ENCODE measurements at places on chromosomes 3 and 15. TPM values are rescaled to one million over a fixed set of nuclear protein-coding genes. Genes with fewer than 3 reads are reported as not detected.

- no peak for DNase-seq
These were observed 316.2 kb upstream of the THRB start for GRCh38 chr3:24810881-24811280.

- no peak for DNase-seq
These were observed 113.5 kb downstream of the SEC22A start for GRCh38 chr3:123315271-123315595.

DNA sequence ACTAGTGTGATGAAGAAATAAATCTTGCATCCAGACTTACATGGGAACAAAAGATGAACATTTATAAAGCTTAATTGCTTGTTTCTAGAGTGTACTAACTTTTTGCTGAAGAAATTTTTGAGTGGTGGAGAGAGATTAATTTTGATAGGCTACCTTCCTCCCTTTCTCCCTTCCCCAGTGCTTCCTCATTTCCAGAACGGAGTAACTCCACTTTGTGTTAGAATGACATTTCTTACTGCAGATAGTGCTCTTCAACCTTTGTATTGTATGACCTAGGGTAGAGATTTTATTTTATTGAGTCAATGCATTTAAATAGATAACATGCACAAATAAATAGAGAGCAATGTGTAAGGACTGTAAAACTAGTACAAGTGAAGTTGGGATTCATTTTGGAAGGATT, 1.9 kb downstream of the ATP1B3 start:
- DNase-seq: no peak

DNA sequence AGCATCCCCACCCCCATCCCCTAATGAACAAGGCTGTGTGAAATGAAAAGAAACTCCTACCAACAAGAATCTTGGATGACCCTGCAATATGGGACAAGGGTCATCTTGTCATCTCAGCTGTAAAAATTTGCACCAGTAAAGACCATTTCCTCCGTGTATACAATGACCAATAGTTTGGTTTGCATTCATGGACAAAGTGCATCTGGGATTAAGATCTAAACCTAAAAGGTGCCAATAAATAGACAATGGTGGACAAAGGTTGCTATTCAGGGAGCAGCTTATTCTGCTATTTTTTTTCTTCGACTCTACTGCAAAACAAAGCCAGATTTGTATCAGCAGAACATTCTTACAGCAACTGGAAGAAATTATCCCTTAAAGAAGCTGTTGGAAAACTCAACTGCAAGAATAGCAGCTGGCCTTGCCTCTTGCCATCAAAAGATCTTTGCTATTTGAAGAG, 8.0 kb downstream of the MGLL start:
- DNase-seq: no peak

- DNase-seq: no peak
These were observed 50.6 kb upstream of the ULK4 start for GRCh38 chr3:42012383-42012934.

DNA sequence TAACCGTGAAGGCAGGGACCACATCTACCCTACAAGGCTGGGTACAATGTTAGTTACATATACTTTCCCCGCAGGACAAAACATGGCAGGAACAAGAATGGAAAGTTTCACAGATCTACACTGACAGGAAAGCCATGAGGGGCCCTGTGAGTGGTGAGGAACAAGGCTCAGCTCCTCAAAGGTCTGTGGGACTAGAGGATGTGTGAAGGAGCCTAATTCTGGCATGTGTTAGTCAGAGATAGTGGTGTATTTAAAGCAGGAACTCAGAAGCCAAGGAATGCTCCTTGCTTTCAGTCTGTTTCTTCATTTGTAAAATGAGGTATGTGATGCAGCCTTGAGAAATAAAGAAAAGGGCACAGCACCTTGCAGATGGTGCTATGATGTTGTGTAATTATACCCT, 25.1 kb downstream of the ETV5 start:
- no peak for DNase-seq

DNA sequence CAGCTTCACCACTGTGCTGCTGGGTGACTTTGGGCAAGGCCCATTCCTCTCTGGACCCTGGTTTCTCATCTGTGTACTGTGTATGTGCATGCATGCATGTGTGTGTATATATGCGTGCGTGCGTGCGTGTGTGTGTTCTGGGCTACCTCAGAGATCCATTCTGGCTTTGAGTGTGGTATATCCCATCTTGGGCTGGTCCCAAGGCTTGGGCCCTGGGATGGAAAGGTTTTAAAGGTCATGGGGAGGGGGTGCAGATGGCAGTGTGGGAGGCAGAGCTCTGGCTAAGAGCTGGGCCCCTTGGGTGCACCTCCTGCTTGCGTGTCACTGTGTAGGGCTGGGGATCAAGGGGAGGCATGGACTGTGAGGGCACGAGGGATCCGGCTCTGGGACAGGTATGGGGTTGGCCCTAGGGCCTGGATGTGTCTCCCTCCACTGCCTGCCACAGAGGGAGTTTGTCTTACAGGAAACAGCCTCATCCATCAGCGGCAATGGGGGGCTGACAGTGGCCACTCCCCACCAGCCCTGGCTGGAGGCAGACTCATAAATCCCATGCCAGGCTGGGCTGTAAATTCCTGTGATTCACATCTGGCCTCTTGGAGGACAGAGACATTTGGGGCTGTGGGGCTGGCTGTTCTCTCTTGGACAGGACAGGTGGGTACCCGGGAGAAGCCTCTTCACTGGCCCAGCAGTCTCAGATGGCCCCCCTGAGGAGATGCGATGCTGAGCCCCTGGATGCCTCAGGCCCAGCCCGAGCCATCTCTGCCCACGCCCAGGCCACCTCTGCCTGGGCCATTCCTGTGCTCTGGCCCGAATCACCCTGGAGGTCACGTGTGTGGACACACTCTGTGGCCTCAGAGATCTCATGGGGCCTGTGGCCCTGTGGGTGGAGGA, 21.4 kb upstream of the CSPG4 start:
- no peak for DNase-seq

GRCh38 chr15:93029214-93029835, 59.7 kb downstream of the RGMA start:
- DNase-seq: no peak

GRCh38 chr3:76442374-76442915, 597.5 kb upstream of the ROBO2 start:
- DNase-seq: no peak

GRCh38 chr15:58910456-58910855, 23.0 kb downstream of the SLTM start:
- DNase-seq: no peak

- DNase-seq: no peak
These were observed 48.2 kb upstream of the MUC4 start for GRCh38 chr3:195859846-195860411.

DNA sequence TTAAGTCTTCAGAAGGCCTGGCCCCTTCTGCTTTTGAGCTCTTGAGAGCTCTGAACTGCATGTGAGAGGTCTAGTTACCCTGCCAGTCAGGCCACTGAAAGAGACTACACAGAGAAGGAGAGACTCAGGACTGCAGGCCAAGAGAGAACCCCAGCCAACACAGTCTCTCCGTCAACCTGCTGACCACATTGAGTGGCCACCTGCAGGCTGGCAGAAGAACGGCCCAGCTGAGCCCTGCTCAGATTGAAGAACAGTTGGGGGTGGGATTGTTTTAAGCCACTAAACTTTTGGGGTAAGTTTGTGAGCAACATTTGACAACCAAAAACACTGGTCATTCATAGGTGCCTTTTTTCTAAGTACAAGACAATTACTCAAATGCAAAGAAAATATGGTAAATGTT, 273.5 kb upstream of the CCDC54 start:
- DNase-seq: no peak

- DNase-seq: no peak
These were observed 57.0 kb downstream of the ASTE1 start for GRCh38 chr3:130969621-130970020.

- DNase-seq: no peak
These were observed 106.8 kb upstream of the BOC start for GRCh38 chr3:113104357-113105092.

The NEK10 gene
- 0.15 TPM for total RNA-seq

The DPPA4 gene
- 0.40 TPM for total RNA-seq

The MYRIP gene
- 0.08 TPM for total RNA-seq

The SNTN gene
- total RNA-seq: not detected

The RAB27A gene
- total RNA-seq: 53.2 TPM

The SI gene
- not detected for total RNA-seq

The P2RY1 gene
- 3.3 TPM for total RNA-seq

The TRAT1 gene
- 0.56 TPM for total RNA-seq

The BNC1 gene
- total RNA-seq: not detected

The SLC24A5 gene
- not detected for total RNA-seq

The SPTBN5 gene
- 0.18 TPM for total RNA-seq

The SELENOT gene
- total RNA-seq: 111 TPM
